ENCODE measurements at places on chromosomes 6 and 20.
A peak's percentile ranks its signal among the peaks of the same experiment; 100 is the strongest.

DNA sequence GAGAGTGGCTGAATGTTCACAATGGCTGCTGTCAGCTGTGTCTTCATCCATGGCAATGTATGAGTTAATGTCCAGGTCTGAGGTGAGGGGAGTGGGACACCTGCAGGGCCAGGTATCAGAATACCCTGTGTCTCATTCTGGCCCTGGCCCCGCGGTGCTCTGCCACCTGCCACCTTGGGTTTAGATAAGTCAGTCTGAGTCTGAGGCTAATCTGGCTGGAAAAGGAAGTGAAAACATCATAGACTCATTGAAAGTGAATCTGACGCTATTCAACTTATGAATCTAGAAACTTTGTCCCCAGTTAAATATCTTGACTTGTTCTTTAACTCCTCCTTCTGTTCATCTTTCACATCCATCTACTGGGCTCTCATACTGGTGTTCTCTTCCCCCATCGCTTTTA lies 267.1 kb upstream of the JAG1 start:
- DNase-seq, result no peak

DNA sequence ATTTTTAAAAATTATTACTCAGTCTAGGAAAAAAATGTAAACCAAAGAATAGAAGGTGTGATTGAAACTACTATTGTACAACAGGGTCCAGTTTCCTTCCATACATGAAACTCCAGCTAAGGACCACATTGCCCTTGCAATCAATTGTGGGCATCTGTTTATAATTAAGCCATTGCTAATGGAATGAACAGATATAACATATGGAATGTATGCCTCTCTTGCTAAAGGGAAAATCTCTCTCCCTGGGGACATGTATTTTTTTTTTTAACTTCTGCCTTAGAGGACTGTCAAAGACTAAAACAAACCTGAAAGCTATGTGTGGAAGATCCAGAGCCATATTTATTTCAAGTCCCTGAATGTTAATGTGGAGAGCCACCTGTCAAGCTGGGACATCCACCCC lies 336.8 kb upstream of the MANEA start:
- DNase-seq, result peak; percentile 27

GRCh38 chr6:62229231-62229630 lies 56.8 kb downstream of the KHDRBS2 start:
- no peak for DNase-seq

- no peak for DNase-seq
These were observed 46.7 kb downstream of the CNKSR3 start for GRCh38 chr6:154463573-154464419.

- DNase-seq, result no peak
These were observed 5.0 kb downstream of the SEMG1 start for GRCh38 chr20:45211569-45212474.

- DNase-seq, result no peak
These were observed 141.5 kb downstream of the GMDS start for GRCh38 chr6:2103765-2104523.

GRCh38 chr6:34644716-34645115 lies 51.9 kb downstream of the ILRUN start:
- no peak for DNase-seq
